ENCODE measurements at places on chromosomes 2 and 18. TPM values are rescaled to one million over a fixed set of nuclear protein-coding genes. Genes with fewer than 3 reads are reported as not detected.

DNA sequence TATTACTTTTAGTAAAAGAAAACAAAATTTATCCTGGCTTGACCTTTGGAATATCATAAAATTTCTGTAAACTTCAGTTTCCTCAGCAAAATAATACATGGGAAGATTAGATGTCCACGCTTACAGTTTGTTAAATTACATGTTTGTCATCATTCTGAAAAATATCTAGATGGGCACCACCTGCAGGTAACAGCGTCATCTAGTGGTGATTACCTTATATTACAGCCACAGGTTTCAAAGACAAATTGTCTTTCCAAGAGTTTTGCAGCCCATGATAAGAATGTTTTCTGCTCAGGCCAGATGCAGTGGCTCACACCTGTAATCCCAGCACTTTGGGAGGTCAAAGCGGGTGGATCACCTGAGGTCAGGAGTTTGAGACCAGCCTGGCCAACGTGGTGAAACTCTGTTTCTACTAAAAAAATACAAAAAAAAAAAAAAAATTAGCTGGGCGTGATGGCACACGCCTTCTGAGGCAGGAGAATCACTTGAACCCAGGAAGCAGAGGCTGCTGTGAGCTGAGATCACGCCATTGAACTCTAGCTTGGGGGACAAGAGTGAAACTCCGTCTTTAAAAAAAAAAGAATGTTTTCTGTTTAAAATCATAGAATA is 96.3 kb upstream of the RASGRP3 start:
- no peak for DNase-seq

GRCh38 chr18:2908166-2908945 is 61.5 kb downstream of the EMILIN2 start:
- no peak for DNase-seq

GRCh38 chr2:18719978-18720775 is 130.8 kb upstream of the NT5C1B start:
- peak; percentile 36 for DNase-seq

DOCK10 gene
- total RNA-seq, result 8.0 TPM

ZCCHC2 gene
- total RNA-seq, result 9.3 TPM

RDH14 gene
- 39.5 TPM for total RNA-seq

All from hepatocyte (in vitro differentiated cells).